Glutamatergic neuron (in vitro differentiated cells): ENCODE measurements at places on chromosomes 2 and 18.
A peak's percentile ranks its signal among the peaks of the same experiment; 100 is the strongest.

DNA sequence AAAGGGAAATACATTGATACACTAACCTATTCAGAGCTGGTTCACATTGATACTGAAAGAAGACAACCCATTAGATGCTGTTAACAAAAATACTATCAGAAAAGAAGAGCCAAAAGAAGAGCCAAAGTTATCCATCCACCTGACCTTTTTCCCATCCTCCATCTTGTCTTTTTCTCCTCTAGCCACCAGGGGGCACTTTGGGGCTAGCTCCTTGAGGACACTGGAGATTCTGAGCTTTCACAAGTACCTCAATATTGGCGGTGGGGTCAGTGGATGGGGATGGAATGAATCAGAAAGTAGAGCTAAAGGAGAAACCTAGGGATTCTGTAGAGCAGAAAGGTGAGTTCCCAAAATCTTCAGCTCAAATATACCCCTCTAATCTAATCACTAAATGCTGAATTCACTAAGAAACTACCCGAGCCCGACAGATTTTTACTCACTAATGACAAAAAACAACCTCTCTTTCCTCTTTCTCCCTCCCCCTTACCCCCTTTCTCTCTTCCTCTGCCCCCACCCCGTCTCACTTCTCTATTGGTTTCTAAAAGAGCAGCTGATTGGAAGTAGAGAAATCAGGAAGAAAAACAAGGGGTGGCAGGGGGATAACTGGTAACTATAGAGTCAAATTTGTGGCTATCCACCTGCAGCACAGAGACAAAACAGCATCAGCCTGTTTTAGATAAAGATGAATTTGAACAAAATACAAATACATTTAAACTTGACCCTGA, 203.3 kb downstream of the TCF4 start:
- DNase-seq, result peak; percentile 56

DNA sequence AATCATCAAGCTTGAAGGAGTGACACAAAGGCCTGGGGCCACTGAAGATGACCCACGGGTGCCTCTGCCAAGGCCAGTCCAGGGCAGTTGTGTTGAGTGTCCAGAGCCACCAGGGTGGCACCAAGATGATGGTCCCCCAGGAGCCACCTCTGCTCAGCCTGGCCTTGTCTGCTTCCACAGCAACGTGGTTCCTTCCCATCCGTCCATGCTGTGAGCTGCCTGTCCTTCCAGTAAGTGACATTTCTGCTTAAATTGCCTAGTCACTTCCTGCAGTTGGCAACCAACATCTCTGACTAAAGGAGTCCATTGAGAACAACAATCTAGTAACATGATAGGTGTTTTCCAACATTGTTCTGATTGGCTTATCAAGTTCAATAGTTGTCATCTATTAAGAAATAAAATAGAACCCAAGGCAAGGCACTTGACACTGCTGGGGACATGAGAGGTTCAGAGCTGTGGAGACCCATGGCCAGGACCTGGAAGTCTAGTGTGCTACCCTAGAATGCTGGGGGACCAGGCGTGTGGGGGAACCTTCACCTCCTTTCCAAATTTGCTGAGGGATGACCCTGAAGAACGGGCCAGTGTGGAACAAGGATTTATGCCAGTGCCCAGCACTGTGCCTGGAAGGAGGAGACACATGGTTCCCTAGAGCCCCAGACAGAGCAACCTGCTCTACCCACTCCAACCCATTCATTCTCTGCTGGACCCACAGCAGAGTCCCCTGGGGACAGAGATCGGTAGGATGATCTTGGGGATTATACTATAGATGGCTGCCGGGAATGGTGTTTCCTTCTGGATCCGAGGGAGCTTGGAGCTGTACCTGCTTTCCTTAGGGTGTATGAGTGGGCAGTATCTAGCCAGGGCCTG, 98.9 kb upstream of the EPC2 start:
- DNase-seq, result no peak

- no peak for DNase-seq
Measured at GRCh38 chr2:30492185-30492584, 45.1 kb downstream of the LCLAT1 start.

DNA sequence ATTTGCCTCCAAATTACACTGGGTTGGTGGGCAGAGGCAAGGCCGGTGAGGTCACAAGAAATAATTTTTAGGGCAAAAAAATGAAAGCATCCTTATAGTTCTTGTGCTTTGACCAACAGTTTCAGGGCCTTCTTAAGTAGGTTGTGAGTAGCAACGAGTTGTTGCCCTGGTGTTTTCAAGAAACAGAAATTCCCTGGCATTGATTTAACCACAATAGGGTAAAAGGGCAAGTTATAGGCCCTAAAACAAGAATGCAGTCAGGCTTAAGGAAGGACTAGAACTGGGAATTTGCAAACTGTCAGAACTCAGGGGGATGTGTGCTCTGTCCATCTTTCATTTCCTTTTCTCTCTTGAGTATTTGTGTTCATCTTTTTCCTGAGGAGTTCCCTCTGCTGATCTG, 46.1 kb upstream of the STPG4 start:
- DNase-seq, result no peak

DNA sequence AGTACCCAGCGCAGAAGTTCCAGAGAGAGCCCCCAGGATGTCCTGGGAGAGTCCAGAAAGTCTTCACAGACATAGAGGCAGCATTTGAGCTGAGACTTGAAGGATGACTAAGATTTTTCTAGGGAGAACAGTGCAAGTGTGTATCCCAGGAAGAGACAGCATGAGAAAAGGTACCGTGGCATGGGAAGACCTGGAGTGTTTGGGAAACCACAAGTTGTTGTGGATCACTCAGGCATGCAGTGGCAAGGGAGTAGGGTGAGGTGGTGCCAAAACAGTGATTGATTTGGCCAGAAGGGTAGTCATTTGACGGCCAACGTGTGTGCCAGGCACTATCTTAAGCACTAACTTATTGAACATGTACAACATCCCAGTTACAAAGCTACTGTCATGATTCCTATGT, 24.5 kb upstream of the KCNK3 start:
- DNase-seq, result no peak

DNA sequence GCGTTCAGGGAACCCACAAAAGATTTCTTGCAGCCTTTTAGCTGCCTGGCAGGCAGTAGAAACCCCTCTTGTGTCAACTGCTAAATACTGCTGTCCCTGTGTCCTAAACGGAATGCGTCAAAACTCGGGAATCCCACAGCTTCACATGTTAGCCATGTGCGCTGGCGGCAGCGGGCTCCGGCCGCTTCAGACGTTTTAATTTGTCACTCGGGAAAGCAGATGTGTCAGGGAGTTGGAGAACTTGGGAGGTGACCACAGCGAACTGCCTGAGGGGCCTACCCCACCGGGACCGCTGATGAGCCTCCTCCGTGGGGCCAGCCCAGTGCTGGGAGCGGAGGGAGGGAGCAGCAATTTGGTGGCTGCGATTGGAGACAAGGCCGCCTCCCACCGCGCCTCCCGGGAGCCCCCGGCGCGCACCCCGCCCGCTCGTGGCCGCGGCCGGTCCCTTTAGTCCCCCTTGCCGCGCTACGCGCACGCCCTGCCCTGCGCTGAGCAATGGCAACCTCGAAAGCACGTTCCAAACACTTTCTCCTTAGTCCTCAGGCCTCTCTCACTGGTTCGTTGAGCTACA, 146.1 kb upstream of the SATB2 start:
- DNase-seq, result peak; percentile 32

- no peak for DNase-seq
Measured at GRCh38 chr2:42249887-42250286, 80.7 kb downstream of the EML4 start.

DNA sequence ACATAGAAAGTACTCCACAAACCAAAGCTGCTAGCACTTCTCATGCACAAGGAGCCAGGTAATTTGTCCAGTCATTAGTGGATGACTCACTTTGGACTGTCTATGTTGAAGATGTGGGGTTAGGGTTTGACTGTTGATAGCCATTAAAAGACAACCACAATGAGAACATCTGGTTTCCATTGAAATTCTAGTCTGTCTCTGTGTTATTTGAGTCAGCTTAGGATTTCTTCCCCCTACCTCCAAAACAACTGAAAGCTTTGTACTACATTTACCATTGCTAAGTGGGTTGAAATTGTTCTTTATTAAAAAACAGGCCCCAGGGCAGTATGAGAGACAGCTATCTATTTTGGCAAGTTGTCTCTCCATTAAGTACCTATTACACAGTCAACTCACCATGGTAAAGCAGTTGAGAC, 50.2 kb upstream of the ANKRD44 start:
- DNase-seq, result no peak

- no peak for DNase-seq
Measured at GRCh38 chr2:205704127-205704741, 21.9 kb downstream of the NRP2 start.

- DNase-seq, result no peak
Measured at GRCh38 chr18:28204154-28204553, 27.2 kb upstream of the CDH2 start.

- no peak for DNase-seq
Measured at GRCh38 chr18:48931680-48932461, 18.9 kb downstream of the SMAD7 start.

DNA sequence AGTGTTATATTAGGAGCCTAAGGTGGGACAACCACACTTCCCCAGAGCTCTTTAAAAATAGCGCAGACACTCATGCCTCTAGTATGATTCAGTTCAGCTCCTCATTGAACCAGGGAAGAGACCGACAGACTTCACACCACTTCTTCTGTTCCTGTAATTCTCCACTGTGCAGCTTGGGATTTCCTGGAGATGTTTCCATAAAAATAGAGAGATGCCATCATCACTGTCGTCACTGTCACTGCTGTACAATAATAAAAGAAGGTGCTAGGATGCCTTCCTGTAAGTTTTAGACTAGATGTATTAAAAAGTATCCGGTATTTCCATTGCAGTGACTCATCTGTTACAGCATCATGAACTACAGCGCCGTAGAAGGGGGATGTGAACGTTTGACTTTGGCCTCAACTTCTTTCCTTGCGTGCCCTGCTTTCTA, 110.9 kb downstream of the FAM210A start:
- no peak for DNase-seq
